ENCODE measurements at places on chromosomes 2 and 18.
A peak's percentile ranks its signal among the peaks of the same experiment; 100 is the strongest.

GRCh38 chr2:23124214-23124750 lies 260.7 kb upstream of the KLHL29 start:
- no peak for DNase-seq

GRCh38 chr18:35076135-35076924 lies 35.1 kb downstream of the MAPRE2 start:
- DNase-seq = no peak

DNA sequence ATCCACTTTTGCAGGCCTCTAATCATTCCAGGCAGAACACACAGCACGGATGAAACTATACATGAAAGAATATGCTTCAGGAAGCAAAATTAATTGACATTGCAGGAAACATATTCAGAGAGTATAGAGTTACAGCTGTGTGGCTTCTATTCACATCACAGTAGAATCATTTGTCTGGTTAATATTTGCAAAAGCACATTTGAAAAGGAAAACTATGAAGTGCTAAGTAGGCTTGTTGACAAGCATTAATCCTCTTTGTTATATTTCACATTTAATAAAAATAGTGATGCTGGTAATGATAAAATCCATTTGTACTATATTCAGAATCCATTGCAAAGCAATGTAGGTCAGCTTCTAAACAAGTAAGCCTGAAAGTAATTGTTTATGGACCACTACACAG lies 32.2 kb upstream of the PIK3C3 start:
- DNase-seq = no peak

GRCh38 chr2:233342301-233342700 lies 12.0 kb upstream of the DGKD start:
- DNase-seq = no peak

DNA sequence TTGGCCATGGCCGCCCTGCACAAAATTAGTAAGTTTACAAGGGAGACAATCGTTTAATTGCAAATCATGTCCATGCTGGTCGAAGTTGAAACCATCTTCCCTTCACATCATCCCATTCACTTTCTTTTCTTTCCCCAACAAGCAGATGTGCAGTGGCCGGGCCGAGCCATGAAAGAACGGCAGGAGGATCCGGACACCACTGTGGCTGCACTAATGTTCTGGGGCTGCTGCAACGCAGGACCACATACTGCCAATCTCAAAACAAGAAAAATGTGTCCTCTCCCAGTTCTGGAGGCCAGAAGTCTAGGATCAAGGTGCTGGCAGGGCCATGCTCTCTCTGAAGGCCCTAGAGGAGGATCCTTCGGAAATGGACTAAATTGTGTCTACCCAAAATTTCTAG lies 227.4 kb upstream of the MYT1L start:
- DNase-seq = no peak

- DNase-seq = no peak
Observed at GRCh38 chr2:8053216-8053615, 628.6 kb upstream of the ID2 start.

- DNase-seq = no peak
Observed at GRCh38 chr18:43751835-43752234, 474.5 kb upstream of the SYT4 start.

DNA sequence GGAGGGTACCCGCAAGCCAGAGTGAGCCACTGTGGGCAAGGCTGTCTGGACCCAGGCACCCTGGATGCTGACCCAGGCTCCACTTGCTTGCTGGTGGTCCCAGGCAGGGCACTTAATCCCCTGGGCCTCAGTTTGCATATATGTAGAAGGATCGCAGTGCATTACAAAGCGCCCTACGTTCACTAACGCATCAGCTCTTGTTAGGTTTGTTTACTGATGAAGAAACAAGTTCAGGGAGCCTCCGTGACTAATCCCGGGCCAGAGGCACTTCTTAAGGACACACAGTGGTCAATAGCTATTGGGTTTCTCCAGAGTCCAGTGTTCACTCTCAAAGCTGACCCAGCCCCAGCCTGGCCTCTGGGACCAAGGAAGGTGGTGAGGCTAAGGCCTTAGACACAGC lies 70.2 kb downstream of the LBH start:
- no peak for DNase-seq

- DNase-seq = no peak
Observed at GRCh38 chr2:4551691-4552474, 848.5 kb downstream of the DCDC2C start.

DNA sequence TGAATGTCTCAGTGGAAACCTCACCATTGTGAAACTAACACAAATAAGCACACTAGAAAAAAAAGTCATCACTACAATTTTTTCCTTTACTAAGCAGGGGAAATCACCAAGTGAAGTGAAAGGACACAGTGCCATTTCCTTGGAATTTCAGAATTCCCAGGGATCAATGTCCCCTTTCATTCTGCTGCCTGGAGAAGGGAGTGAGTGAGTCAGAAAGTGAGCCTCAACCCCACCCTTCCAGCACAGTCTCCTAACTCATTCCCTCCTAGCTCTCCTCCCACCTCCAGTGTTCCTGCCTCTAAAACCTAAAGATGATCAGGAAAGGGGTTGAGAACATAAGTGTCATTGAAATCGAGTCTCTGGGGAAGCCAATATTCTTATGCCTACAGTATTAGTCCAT lies 608.5 kb downstream of the RNF144A start:
- no peak for DNase-seq

DNA sequence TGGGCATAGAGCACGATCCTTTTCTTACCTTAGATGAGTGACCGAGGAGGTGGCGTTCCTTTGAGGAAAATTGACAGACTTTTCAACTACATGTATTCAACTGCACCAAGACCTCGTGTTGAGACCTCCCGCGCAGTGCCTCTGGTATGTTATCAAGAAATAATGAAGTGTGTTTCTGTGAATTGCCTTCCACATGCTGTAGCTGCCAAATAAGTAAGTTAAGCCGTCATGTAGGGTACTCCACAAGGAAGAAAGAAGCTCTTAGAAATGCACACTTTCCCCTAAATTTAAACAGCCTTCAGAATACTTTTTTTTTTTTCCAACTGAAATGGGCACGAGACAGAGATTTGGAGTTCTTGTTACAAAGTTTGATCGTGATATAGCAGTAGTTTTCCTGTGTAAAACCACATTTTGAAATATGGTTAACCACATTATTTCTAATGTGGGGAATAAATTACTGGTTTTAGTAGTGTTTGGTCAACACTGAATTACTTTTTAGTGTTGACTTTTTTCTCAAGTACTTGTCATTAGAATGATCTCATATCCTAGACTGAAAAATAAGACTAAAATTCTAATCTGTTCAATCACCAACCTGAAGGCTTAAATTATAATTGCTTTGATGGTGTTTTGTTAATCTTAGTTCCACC lies 30.5 kb downstream of the PDK1 start:
- no peak for DNase-seq

GRCh38 chr18:50973367-50974126 lies 5.7 kb downstream of the ELAC1 start:
- no peak for DNase-seq

DNA sequence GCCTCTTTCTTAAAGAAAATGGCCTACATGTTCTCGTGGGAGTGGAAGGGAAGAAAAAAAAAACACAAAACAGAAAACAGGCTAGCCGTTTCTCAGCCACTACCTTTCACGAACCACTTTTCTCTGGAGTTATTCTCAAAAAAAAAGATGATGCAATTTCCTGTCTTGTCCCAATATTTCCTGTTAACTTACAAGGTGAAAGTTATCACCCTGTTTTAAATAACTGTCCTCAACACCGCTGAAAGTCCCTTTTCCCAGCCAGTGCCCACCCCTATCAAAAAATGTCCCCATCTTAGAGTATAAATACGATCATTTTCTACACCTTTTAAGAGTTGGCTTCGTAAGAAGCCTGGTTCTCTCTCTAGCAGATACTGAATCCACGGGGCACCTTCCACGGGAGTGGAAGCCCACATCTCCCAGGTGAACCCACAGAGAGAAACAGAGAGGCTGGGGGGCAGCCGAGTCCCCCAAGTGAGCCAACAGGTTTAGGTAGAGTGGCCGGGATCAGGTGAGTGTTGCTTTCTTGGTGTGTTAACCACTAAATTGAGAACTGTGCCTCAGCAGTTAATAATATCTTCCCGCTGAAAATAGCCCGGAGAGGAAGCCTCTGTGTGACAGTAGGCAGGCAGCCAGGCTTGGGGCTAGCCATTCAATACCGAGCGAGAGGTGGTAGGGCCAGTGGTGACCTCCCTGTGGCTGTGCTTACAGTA lies 15.9 kb downstream of the SMAD7 start:
- DNase-seq = no peak

- no peak for DNase-seq
Observed at GRCh38 chr2:20103530-20103929, 52.1 kb upstream of the LAPTM4A start.

GRCh38 chr18:55452123-55452611 lies 135.8 kb downstream of the TCF4 start:
- DNase-seq = no peak

DNA sequence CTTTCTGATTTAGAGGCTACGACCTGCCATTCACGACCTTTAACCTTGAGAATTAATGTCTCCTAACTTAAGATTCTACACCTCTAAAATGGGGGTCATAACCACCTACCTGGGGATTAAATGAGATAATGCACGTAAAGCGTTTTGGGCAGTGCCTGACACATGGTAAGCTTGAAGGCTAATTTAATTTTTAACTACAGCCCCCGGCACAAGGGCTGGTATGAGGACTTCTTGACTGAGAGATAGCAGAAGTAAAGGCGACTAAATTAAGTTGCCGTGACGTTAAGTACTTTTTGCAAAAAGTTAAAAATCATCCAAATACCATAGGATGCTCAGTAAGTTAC lies 549 bp downstream of the MRPL35 start:
- no peak for DNase-seq

DNA sequence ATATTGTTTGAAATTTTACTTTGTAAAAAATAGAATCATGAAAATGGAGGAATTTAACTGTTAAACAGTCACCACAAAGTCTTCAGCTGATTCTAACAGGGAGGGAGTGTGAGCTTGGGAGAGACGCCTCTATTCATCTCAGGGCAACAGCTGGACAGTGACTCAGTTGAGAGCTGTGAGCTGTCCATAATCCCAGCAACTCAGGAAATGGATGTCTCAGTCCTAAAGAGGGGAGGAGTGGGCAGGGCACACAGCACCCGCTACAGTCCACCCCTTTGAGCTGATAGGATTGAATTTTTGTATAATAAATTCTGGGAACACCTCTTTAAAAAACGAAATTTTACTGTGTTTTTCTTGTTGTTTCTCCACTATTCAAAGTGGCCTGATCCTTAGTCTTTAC lies 255.1 kb upstream of the THUMPD2 start:
- DNase-seq = no peak

GRCh38 chr18:6960656-6961055 lies 156.9 kb downstream of the LAMA1 start:
- DNase-seq = no peak

- DNase-seq = no peak
Observed at GRCh38 chr2:40242315-40242714, 209.6 kb downstream of the SLC8A1 start.

DNA sequence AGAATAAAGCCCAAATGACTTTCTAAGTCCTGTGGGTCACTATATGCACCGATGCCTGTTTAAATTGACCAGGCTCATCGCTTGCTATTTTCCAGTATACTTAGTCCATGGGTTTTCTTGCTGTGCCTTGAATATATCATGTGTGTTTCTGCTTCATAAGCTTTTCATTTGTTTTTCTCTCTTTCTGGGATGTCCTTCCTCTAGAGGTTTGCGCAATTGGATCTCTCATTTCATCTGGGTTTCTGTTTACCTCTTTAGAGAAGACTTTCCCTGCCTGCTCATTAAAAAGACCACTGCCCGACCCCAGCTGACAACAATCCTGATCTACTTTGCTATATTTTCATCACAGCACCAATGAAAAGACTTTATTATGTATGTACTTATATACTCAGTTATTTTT lies 150.9 kb upstream of the CYRIA start:
- DNase-seq = no peak

DNA sequence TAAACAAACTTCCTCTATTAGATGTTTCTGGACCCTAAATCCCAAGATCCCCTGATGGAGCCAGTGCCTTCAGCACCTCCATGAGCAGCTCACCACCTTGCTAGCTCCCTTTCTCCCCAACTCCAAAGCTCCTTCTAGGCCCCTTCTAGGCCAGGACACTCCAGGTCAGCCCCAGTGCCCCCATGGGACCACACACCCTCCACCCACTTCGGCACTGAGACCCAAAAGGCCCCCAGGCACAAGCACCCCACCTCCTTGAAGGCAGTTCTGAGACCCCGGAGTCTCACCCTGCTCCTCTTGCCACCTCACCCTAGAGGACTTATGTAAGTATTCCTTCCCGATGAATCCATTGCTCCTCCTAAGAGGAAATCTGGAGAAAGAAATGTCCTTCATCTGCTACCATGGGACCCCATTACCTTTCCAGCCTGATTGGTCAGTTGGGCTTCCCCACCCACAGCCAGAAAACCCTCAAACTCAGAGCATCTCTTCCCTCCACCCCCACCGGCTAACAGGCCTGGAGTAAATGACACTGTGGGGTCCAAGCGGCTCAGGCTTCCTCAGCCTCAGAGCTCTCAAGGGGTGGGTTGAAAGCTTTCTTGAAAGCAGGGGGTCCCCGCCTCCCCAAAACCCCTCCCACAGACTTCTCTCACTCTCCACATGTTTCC lies 9.8 kb upstream of the ARMC9 start:
- DNase-seq = no peak

- DNase-seq = no peak
Observed at GRCh38 chr2:232487385-232488096, at the start of gene ECEL1. Gene ECEL1, minus strand, starts transcription at chr2:232487834. Its CDS starts 1,181 bp downstream, at chr2:232486653.

DNA sequence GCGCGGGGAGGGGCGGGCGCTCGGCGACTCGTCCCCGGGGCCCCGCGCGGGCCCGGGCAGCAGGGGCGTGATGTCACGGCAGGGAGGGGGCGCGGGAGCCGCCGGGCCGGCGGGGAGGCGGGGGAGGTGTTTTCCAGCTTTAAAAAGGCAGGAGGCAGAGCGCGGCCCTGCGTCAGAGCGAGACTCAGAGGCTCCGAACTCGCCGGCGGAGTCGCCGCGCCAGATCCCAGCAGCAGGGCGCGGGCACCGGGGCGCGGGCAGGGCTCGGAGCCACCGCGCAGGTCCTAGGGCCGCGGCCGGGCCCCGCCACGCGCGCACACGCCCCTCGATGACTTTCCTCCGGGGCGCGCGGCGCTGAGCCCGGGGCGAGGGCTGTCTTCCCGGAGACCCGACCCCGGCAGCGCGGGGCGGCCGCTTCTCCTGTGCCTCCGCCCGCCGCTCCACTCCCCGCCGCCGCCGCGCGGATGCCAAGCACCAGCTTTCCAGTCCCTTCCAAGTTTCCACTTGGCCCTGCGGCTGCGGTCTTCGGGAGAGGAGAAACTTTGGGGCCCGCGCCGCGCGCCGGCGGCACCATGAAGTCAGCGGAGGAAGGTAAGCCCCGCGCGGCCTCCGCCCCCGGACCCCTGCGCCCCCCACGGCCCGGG lies at the start of gene NFATC1:
TSS of gene NFATC1 (plus strand) at position 170 of the 644 bp plus-strand sequence. CDS start at position 465, 295 bp downstream.
- peak; percentile 78 for DNase-seq
